ENCODE measurements at places on chromosomes 1 and 21. TPM values are rescaled to one million over a fixed set of nuclear protein-coding genes. Genes with fewer than 3 reads are reported as not detected.

The FMO5 gene
- polyA plus RNA-seq, result 1.2 TPM

The SLC6A17 gene
- not detected for polyA plus RNA-seq

The POU3F1 gene
- polyA plus RNA-seq, result 0.09 TPM

The FCRL2 gene
- polyA plus RNA-seq, result not detected

The C4BPA gene
- polyA plus RNA-seq, result not detected

The TFF3 gene
- polyA plus RNA-seq, result not detected

The DMRTA2 gene
- not detected for polyA plus RNA-seq

The SH2D2A gene
- polyA plus RNA-seq, result 62.1 TPM

The APCS gene
- not detected for polyA plus RNA-seq

The IFNLR1 gene
- 3.1 TPM for polyA plus RNA-seq

GRCh38 chr1:239428120-239428710, 41.8 kb downstream of the CHRM3 start:
- DNase-seq, result no peak
- no peak overlapping the region for H3K4me3 ChIP-seq
- no peaks in the 10 kb centered on the region for H3K4me1 ChIP-seq
- H3K27me3 ChIP-seq, result no peaks in the 10 kb centered on the region
- no peaks in the 10 kb centered on the region for H3K36me3 ChIP-seq

DNA sequence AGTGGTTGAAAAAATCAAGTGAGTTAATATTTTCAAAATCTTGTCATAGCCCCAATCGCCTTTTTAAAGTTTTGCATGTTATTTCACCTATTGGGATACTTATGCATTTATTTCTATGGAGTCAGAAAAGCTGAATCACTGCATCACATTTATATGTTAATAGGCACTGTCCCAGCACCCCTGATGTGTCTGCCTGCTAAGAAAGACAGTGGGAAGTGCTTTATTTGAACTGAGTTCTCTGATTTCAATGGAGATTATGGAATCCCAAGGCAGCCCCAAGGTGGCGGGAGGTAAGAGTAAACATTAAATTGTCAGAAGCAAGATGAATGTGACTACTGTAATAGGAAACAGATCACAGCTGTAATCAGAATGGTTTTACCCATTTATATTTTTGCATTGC, 2225.7 kb downstream of the NCAM2 start:
- no peaks in the 10 kb centered on the region for H3K36me3 ChIP-seq
- no peaks in the 10 kb centered on the region for H3K27me3 ChIP-seq
- H3K4me1 ChIP-seq, result no peaks in the 10 kb centered on the region
- H3K4me3 ChIP-seq, result no peak overlapping the region

- H3K4me1 ChIP-seq, result no peaks in the 10 kb centered on the region
- no peak overlapping the region for H3K27ac ChIP-seq
- peaks cover 24% of the 10 kb centered on the region for H3K36me3 ChIP-seq
- no peaks in the 10 kb centered on the region for H3K27me3 ChIP-seq
Measured at GRCh38 chr1:3779912-3780416, 7.4 kb downstream of the SMIM1 start.

- H3K27me3 ChIP-seq, result no peaks in the 10 kb centered on the region
- H3K4me3 ChIP-seq, result peak within 1 kb of the TSS; percentile 76
- H3K27ac ChIP-seq, result peak within 1 kb of the TSS; percentile 90
- peaks cover 13% of the 10 kb centered on the region for H3K4me1 ChIP-seq
- peak; percentile 92 for DNase-seq
- H3K36me3 ChIP-seq, result no peaks in the 10 kb centered on the region
Measured at GRCh38 chr1:20507564-20508410, at the start of gene MUL1. MUL1 (minus strand) TSS chr1:20508151; CDS start chr1:20508024, 127 bp downstream.

DNA sequence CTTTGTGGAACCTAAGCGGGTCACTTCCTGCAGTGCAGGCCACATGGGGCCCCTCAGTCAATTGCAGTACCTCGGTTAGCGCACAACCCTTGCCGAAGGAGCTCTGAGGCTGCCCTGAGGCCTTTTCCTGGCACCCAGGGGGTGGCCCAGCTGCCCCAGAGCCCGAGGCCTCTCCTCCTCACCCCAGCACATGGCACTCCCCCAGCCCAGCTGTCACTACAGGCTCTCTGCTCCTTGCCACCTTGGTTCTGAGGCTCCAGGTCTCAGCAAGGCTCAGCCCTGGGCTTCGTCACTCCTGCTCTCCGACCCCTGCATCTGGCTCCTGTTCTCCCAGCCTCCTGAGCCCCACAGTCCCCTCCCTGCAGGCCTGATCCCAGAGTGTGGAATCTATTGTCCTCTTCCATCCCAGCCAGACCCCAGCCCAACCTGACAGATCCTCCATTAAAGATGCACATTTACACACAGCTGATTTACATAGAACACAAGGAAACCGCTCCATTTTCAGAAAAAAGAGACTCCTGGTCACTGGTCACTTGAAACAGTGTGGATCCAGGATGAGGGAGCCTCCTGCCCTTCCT, 192.8 kb upstream of the POU3F1 start:
- H3K4me3 ChIP-seq, result no peak overlapping the region
- DNase-seq, result no peak
- no peak overlapping the region for H3K27ac ChIP-seq
- H3K4me1 ChIP-seq, result no peaks in the 10 kb centered on the region
- no peaks in the 10 kb centered on the region for H3K27me3 ChIP-seq
- no peaks in the 10 kb centered on the region for H3K36me3 ChIP-seq

GRCh38 chr1:206797534-206798383, 25.5 kb upstream of the IL10 start:
- no peak overlapping the region for H3K27ac ChIP-seq
- H3K27me3 ChIP-seq, result no peaks in the 10 kb centered on the region
- no peak overlapping the region for H3K4me3 ChIP-seq
- DNase-seq, result no peak
- no peaks in the 10 kb centered on the region for H3K36me3 ChIP-seq

GRCh38 chr1:172391976-172392375, 28.5 kb upstream of the C1orf105 start:
- DNase-seq, result no peak
- no peaks in the 10 kb centered on the region for H3K36me3 ChIP-seq
- no peak overlapping the region for H3K27ac ChIP-seq
- no peak overlapping the region for H3K4me3 ChIP-seq

GRCh38 chr1:226495716-226496115, 52.8 kb upstream of the STUM start:
- no peak overlapping the region for H3K4me3 ChIP-seq
- H3K4me1 ChIP-seq, result no peaks in the 10 kb centered on the region
- H3K36me3 ChIP-seq, result no peaks in the 10 kb centered on the region
- H3K27ac ChIP-seq, result no peak overlapping the region

DNA sequence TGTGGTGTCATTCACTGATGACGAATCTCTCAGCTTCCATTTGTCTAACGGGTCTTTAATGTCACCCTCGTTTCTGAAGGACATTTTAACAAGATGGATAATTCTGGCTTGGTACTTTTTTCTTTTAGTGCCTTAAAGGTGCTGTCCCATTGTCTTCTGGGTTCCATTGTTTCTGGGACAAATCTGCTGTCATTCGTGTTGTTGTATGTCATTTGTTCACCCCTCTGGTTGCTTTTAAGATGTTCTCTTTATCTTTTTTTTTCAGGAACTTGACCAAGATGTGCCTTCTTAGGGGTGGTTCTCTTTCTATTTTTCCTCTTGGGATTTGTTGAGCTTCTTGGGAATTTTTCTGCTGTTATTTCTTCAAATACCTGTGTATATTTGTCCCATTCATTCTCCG, 14.0 kb upstream of the MMEL1 start:
- H3K27ac ChIP-seq, result no peak overlapping the region
- no peak for DNase-seq
- no peaks in the 10 kb centered on the region for H3K36me3 ChIP-seq
- peaks cover 11% of the 10 kb centered on the region for H3K4me1 ChIP-seq
- no peak overlapping the region for H3K4me3 ChIP-seq

- H3K4me3 ChIP-seq, result no peak overlapping the region
- H3K27me3 ChIP-seq, result no peaks in the 10 kb centered on the region
- DNase-seq, result no peak
- H3K36me3 ChIP-seq, result no peaks in the 10 kb centered on the region
- no peaks in the 10 kb centered on the region for H3K4me1 ChIP-seq
Measured at GRCh38 chr21:39159342-39160063, 23.7 kb downstream of the PSMG1 start.

GRCh38 chr1:32899586-32900296, 1.4 kb downstream of the TMEM54 start:
- no peak overlapping the region for H3K4me3 ChIP-seq
- no peaks in the 10 kb centered on the region for H3K36me3 ChIP-seq
- DNase-seq, result no peak
- peaks cover 7% of the 10 kb centered on the region for H3K4me1 ChIP-seq

- H3K36me3 ChIP-seq, result no peaks in the 10 kb centered on the region
- no peaks in the 10 kb centered on the region for H3K27me3 ChIP-seq
- peaks cover 61% of the 10 kb centered on the region for H3K4me1 ChIP-seq
- DNase-seq, result no peak
Measured at GRCh38 chr1:58942759-58943191, 158.9 kb upstream of the JUN start.

DNA sequence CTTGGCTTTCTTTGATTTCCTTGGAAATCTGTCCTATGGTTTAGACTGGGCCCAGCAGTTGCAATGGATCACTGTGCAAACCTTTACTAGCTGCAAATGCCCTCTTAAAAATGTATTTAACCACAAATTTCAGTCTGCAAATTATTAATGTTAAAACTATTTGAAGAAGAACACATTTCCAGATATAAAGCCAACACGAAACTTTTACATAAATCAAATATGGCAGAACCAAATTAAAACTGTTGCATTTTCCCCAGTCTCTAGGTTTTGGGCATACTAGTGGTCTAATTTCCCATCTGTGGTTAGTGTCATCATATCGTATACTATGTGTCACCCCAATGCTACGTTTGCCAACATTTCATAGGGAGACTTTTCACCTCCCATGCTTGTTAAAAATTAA, 52.3 kb downstream of the HMCN1 start:
- H3K36me3 ChIP-seq, result no peaks in the 10 kb centered on the region
- no peak overlapping the region for H3K4me3 ChIP-seq
- no peaks in the 10 kb centered on the region for H3K27me3 ChIP-seq
- H3K4me1 ChIP-seq, result no peaks in the 10 kb centered on the region
- H3K27ac ChIP-seq, result no peak overlapping the region
- DNase-seq, result no peak

GRCh38 chr1:149844101-149844500, 55.3 kb upstream of the BOLA1 start:
- no peaks in the 10 kb centered on the region for H3K27me3 ChIP-seq
- H3K4me1 ChIP-seq, result peaks cover 44% of the 10 kb centered on the region
- no peaks in the 10 kb centered on the region for H3K36me3 ChIP-seq
- no peak for DNase-seq
- peak overlapping the region; percentile 85 for H3K4me3 ChIP-seq

- H3K27ac ChIP-seq, result no peak overlapping the region
- DNase-seq, result no peak
- no peak overlapping the region for H3K4me3 ChIP-seq
- H3K4me1 ChIP-seq, result no peaks in the 10 kb centered on the region
- no peaks in the 10 kb centered on the region for H3K27me3 ChIP-seq
Measured at GRCh38 chr1:156310962-156311361, 11.9 kb upstream of the VHLL start.

- DNase-seq, result no peak
- H3K27ac ChIP-seq, result no peak overlapping the region
- H3K4me1 ChIP-seq, result no peaks in the 10 kb centered on the region
Measured at GRCh38 chr1:74964508-74965102, 169.6 kb upstream of the LHX8 start.

GRCh38 chr1:54273092-54273794, 73.3 kb downstream of the MRPL37 start:
- H3K27me3 ChIP-seq, result no peaks in the 10 kb centered on the region
- H3K27ac ChIP-seq, result peak overlapping the region; percentile 8
- no peak overlapping the region for H3K4me3 ChIP-seq
- DNase-seq, result no peak
- H3K4me1 ChIP-seq, result peaks cover 24% of the 10 kb centered on the region

DNA sequence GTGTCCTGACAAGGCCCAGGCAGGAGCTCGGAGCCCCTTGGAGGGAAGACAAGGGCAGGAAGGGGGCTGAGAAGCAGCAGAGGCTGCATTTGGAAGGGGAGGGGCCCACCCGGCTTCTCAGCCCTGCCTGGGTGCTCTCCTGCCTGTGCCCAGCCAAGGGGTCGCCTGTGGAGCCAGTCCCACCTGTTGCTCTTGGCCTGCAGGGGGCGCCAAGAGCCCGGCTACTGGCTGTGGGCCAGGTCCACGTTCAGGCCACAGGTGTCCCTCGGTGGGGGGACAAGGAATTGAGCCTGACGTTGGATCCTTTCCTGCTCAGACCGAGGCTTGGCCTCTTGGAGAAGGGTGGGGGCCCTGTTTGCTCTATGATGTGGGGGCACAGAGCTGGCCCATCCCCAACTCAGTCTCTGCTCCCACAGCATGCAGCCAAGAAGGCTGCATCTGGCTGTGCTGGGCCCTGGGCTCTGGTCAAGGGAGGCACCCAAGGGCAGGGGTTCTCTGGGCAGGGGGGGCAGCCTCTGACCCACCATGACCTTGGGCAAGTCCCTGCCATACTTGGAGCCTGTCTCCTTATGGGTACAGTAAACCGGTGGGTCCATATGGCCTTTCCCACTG, 10.9 kb downstream of the WNT4 start:
- no peaks in the 10 kb centered on the region for H3K4me1 ChIP-seq
- no peak overlapping the region for H3K4me3 ChIP-seq
- peaks cover 4% of the 10 kb centered on the region for H3K27me3 ChIP-seq
- no peaks in the 10 kb centered on the region for H3K36me3 ChIP-seq

DNA sequence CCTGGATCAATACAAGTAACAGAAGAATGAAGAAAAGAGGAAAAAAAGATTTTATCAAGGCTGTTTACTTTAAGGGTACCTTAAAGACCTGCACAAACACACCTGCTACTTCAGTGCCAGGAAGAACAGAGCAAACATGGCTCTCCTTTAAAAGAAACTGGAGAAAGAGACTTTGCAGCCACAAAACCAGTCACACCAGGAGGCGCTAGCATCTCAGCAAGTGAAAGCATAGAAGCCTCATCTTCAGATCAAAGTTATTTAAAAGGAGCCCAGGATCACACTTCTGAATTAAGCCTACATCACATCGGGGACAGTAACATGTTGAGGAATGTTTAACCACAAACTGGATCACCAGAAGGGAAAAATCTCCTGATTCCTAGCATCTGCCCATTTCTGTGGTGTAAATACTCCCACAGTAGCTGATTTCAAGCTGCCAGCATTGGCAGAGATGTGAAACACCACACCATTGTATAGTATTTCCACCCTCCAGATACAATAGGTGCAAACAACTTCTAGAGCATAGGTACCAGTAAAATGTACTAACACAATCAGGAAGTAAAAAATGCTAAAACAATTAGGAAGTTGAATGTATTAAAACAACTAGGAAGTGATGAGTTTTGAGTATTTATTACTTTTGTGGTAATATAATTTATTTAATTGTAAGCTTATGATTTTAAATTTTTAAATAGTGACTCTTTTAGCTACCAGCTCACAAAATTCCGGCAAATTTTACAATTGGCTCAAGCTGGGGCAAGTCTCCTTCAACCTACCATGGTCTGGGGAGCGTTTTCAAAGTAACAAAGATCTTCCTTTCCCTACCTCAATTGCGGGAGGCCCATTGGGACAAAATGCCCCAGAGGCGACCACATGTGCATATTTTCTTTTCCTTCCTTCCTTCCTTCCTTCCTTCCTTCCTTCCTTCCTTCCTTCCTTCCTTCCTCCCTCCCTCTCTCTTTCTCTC, 105.3 kb upstream of the CLDN14 start:
- no peak for DNase-seq
- H3K27me3 ChIP-seq, result peaks cover 3% of the 10 kb centered on the region
- H3K4me1 ChIP-seq, result no peaks in the 10 kb centered on the region
- no peak overlapping the region for H3K4me3 ChIP-seq
- no peaks in the 10 kb centered on the region for H3K36me3 ChIP-seq

GRCh38 chr1:13771745-13772144, 71.8 kb downstream of the PRDM2 start:
- no peak overlapping the region for H3K27ac ChIP-seq
- no peaks in the 10 kb centered on the region for H3K27me3 ChIP-seq
- H3K4me3 ChIP-seq, result no peak overlapping the region
- peaks cover 10% of the 10 kb centered on the region for H3K4me1 ChIP-seq
- H3K36me3 ChIP-seq, result peaks cover 34% of the 10 kb centered on the region

All from CD8-positive, alpha-beta memory T cell (primary cell).